Stimulated activated CD8-positive, alpha-beta memory T cell treated with anti-CD3 and anti-CD28 coated beads, Interleukin-15, amount 100 ng/mL, for 4 hours (primary cell): ENCODE measurements at places on chromosomes 4 and X.

DNA sequence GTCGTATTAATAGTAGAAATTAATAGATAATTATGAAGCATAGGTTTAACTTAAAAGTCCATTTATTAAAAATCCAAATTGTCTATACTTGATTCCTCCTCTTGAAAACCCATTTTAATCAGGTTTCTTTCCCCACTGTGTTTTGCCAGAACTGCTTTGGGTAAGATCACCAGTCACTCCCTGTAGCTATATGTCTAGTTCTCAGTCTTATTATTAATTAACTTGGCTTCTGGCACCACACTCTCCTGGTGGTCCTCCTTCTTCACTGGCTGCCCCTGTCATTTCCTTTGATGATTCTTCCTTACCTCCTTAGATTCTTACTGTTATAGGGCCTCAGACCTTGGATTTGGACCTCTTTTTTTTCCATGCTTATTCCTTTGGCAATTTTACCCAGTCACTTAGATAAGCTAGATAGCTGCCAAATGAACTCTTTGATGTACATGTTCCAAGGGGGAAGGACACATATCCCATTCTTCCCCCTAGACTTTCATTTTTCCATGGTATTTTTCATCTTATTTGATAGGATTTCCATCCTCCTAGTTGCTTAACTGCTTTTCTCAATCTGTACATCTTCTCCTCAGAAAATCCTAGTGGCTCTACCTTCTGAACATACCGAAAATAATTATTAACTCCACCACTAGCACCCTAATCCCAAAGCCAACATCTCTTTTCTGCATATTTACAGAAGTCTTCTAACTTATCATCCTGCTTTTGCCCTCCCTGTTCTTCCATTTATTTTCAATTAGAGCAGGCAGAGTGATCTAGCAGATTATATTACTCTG lies 24.5 kb downstream of the GIMD1 start:
- DNase-seq = no peak

- no peak for DNase-seq
Observed at GRCh38 chr4:121003863-121004262, 68.5 kb downstream of the NDNF start.

- DNase-seq = no peak
Observed at GRCh38 chr4:159606835-159607234, 504.0 kb downstream of the RAPGEF2 start.

GRCh38 chr4:106738121-106738520 lies 298.0 kb downstream of the DKK2 start:
- no peak for DNase-seq

GRCh38 chr4:61545902-61546480 lies 345.9 kb downstream of the ADGRL3 start:
- DNase-seq = no peak

DNA sequence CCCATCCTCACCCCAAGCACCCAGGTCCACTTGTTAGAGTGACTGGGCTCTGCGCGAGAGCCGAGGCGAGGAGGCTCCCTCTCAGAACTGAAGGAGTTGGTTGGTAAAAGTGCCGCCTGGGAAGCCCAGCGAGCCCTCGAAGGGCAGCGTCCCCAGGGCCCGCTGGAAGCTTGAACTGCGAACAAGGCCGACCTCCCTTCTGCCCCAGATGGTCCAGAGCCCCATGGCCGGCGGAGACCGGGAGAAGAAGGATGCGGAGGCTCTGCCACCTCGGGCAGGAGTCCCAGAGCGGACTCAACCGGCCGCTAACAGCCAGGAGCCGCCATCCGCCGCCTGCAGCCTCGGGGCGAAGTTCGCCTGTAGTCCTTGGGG lies 116.3 kb upstream of the TEX13C start:
- no peak for DNase-seq

- DNase-seq = no peak
Observed at GRCh38 chr4:115923152-115923551, 809.7 kb upstream of the NDST4 start.

- DNase-seq = no peak
Observed at GRCh38 chrX:72107320-72107719, 24.4 kb downstream of the RTL5 start.

DNA sequence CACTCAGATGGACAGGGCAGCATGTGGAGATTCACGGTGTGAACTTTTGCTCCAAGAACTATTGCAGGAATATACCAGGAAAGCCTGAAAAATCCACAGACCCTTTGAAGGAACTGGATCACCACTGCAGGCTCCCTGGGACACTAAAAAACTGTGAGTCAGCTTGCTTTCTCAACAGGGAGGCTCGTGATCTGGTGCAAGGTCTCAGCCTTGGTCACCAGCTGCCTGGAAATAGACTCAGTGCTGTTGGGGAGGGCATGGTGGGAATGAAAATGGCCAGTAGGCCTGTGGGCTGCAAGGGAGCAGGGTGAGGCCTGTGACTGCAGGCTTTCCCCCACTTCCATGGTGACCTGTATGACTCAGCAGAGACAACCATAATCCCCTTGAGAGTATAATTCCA lies 426.4 kb upstream of the RPS6KA3 start:
- DNase-seq = no peak

DNA sequence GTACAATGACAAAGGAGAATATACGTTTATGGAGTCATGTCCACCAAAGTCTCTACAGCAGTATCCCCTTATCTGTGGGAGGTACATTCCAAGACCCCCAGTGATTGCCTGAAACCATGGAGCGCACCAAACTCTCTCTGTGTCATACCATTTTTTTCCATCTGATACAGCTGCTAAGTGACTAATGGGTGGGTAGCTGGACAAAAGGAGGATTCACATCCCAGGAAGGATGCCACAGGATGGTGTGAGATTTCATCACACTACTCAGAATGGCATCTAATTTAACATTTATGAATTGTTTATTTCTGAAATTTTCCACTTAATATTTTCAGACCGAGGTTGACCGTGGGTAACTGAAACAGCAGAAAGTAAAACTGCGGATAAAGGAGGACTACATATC lies 49.8 kb upstream of the AGA start:
- no peak for DNase-seq

- no peak for DNase-seq
Observed at GRCh38 chr4:176340871-176341685, 21.3 kb downstream of the SPCS3 start.

DNA sequence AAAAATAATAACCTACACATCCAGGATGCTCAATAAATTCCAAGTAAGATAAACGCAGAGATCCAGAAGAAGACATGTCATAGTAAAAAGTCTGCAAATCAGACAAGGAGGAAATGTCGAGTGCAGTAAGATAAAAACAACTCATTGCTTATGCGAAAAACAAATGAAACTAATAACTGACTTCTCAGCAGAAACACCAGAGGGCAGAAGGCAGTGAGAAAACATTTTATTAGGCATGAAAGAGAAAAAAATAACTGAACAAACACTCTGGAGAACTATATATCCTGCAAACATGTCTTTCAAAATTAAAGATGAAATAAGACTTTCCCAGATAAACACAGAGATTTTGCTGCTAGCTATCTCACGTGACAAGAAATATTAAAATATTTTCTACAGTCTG lies 201.3 kb upstream of the CTSO start:
- no peak for DNase-seq

GRCh38 chr4:10753336-10753735 lies 68.8 kb upstream of the CLNK start:
- no peak for DNase-seq

DNA sequence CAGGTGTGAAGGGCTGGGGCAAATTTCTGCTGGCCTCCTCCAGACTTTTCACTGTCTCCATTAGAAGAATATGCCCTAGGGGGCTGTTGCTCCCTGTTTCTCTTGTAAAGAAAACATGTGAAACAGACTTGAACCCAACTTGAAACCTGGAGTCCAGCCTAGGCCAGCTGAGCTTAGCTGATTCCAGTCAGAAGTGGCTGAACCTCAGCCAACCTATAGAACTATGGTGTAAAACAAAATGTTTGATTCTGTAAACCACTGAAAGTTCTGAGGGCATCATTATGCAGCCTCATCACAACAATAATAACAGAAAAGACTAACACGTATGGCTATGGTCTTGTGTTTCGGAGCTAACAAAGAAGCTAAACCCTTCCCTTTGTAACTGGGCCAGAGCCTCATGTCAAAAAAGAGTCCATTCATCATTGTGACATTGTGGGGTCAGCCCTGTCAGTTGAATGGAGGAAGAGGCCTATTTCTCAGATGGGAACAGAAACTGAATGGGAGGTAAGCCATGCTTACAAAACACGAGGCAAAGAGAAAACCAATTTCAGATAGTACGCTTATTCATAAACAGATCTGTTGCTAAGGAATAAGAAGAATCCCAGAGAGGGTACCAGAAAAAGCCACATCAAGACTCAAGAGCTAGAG lies 34.1 kb downstream of the SETD7 start:
- DNase-seq = no peak
